Stimulated activated CD8-positive, alpha-beta memory T cell treated with anti-CD3 and anti-CD28 coated beads, Interleukin-4, amount 100 ng/mL, for 4 hours (primary cell): ENCODE measurements at places on chromosomes 13 and 19.
A peak's percentile ranks its signal among the peaks of the same experiment; 100 is the strongest.

GRCh38 chr19:44748426-44749254 lies at the start of gene BCL3:
BCL3 (plus strand) TSS chr19:44748708; CDS start chr19:44748791, 83 bp downstream.
- peak; percentile 65 for DNase-seq

GRCh38 chr19:17944301-17944700 lies 11.5 kb downstream of the CCDC124 start:
- no peak for DNase-seq

GRCh38 chr19:7006135-7006704 lies 15.0 kb downstream of the MBD3L2B start:
- DNase-seq = no peak

DNA sequence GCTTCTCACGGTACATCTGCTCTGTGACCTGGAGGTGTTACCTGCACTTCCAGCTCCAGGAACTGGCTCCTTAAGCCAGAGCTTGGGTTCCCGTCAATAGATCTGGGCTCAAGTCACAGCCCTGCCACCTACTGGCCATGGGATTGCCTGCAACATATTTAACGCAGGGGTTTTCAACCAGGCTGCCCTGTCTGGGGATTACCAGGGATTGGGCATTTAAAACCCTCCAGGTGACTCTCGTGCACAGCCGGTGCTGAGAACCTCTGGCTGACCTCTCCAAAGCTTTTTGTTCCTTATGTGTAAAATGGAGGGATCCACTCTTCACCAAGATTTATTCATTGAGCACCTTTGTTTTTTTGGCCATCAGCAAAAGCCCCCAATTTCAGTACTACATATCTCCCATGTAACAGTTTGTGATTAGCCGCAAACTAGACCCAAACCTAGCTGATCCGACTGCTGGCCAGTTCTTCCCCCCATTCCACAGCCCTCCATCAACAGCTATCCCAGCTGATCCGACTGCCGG lies 76.6 kb upstream of the STK24 start:
- DNase-seq = peak; percentile 45

GRCh38 chr19:54106716-54107115 lies 4.1 kb downstream of the NDUFA3 start:
- DNase-seq = no peak

DNA sequence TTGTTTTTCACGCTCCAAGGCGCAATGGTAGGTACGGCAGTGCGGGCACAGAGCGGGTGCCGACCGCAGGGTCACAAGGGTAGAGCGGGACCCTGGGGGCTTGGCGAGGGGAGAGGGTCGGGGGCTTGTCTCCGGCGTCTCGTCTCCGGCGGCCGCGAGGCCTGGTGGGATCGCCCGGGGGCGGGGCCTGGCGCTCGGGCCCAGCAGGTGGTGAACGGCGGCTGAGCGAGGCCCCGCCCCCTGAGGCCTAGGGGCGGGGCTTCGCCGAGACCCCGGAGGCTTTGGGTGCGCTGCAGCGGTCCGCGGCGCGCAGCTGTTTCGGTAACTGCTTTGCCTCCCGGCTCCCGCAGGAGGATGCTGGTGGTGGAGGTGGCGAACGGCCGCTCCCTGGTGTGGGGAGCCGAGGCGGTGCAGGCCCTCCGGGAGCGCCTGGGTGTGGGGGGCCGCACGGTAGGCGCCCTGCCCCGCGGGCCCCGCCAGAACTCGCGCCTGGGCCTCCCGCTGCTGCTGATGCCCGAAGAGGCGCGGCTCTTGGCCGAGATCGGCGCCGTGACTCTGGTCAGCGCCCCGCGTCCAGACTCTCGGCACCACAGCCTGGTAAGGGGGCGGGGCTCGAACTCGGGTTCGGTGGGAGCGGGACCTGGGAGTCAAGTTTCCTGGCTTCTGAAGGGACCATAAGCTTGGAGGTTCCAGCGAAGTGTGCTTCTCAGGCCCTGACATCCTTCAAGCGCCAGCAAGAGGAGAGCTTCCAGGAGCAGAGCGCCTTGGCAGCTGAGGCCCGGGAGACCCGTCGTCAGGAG lies at the start of gene TSEN34:
TSEN34 (plus strand) TSS at position 298 of the 800 bp plus-strand sequence; CDS start at position 355, 57 bp downstream.
- peak; percentile 78 for DNase-seq

GRCh38 chr13:81639984-81640582 lies 1299.2 kb upstream of the SPRY2 start:
- no peak for DNase-seq

- DNase-seq = no peak
Observed at GRCh38 chr19:21699197-21699596, 68.2 kb downstream of the ZNF100 start.
